ENCODE measurements at places on chromosomes 11 and 22.
A peak's percentile ranks its signal among the peaks of the same experiment; 100 is the strongest.

- no peak for DNase-seq
These were observed 29.8 kb downstream of the MUC6 start for GRCh38 chr11:1006762-1007161.

GRCh38 chr11:120181376-120181975, 29.4 kb upstream of the OAF start:
- no peak for DNase-seq

DNA sequence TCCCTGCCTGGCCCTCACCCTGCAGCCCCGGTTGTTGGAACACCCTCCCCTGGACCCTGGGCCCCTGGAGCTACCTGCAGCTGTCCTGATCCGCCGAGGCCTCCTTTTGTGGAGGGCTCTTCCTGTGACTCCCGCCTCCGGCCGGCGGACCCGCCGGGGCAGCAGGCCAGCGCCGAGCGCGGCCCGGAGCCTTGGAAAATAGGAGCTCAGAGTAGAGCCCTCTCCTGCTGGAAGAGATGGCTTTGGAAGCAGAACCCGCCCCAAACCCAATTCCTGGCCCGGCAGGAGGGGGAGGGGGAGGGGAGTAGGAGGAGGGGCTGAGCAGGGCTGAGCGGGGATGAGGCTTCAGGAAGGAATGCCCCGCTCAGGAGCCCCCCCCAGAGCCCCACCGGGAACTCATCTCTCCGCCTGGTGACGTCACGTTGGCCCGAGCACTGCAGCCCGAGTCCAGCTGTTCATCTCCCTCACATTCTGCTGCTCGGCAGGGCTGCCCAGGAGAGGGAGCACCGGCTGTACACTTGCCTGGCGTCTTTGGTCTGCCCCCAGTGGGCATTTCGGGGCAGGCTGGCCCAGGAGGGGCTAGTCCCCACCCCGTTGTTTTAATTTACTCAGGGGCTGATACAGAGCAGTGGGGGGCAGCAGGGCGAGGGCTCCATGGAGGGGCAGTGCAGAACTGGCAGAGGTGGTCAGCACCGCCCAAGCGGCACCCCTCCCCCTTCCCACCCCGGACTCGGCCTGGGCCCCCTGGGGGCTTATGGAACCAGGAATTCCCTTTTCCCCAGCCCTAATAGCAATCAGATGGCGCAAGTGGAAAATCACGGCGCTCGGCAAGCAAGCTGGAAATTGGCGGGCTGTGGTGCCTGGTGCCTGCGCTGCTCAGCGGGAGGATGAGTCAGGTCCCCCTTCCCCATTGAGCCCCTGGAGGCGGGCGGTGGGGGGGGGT, at the start of gene MRGPRF:
TSS of gene MRGPRF (minus strand) at position 238 of the 943 bp plus-strand sequence. CDS start 3,345 bp downstream, outside the sequence.
- DNase-seq = peak; percentile 49

GRCh38 chr11:119433358-119433725, 10.4 kb upstream of the THY1 start:
- DNase-seq = no peak

DNA sequence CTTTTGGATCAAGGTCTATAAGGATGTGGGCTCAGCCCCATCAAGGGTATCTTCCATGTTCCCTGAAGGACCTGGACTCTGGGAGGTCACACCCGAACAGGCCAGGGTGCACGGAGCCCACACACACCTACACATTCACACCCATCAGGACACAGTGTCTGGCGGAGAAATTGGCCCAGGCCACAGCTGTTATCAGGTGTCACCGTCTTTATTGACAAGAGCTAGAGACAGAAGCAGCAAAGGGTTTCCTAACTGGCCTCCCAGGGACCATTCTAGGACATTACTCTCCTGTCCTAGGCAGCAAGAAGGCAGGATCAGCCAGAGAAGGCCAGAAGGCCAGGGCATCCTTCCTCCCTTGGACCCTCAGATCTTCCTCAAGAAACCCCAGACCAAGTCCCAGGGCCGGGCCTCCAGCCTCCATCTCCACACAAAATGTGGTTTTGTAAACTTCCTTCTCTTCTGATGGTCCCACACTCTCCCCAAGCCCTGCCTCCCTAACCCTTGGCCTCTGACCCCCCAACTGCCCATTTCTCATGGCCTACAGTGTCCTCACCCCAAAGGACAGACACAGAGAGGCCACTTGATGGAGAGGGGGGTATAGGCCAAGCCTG, 8.1 kb downstream of the SSTR3 start:
- DNase-seq = no peak

DNA sequence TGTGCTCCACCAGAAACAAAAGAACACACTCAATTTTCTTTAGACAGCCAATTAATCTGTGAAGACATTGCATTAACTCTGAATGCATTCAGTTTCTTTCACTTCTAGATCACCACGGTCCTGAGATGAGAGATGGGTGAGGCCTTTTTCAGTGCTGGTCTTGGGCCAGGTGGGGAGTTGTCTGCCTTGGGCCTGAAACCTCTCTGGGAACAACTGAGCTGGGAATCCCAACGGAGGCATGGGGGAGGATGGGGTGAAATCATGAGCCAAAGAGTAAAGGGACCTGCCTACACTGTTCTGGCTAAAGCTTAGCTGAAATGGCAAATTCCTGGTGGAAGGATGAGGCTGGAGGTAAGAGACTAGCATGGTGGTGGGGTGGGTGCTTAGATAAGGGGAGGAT, 353.5 kb upstream of the B3GAT1 start:
- no peak for DNase-seq
